ENCODE measurements at places on chromosomes 12 and 14.

- no peak for DNase-seq
Measured at GRCh38 chr14:90109858-90110257, 48.1 kb downstream of the KCNK13 start.

- DNase-seq: no peak
Measured at GRCh38 chr14:70567791-70568190, 32.7 kb downstream of the MED6 start.

DNA sequence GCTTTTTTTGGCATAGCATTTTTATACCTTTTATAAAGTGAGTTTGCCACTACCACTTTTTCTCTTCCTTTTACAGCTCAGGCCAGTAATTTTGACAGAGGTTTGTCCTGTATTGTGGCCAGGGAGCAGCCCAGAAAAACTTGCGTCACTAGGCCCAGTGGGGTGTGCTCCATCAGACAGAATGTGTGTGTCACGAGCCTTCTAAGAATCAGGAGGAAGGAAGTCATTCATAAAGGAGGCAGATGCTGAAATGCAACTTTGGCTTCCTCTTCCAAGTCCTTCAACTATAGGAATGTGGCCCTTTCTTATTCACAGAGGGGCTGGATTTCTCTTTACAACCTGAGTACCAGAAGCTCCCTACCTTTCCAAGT, 10.1 kb upstream of the RAB35 start:
- DNase-seq: no peak

DNA sequence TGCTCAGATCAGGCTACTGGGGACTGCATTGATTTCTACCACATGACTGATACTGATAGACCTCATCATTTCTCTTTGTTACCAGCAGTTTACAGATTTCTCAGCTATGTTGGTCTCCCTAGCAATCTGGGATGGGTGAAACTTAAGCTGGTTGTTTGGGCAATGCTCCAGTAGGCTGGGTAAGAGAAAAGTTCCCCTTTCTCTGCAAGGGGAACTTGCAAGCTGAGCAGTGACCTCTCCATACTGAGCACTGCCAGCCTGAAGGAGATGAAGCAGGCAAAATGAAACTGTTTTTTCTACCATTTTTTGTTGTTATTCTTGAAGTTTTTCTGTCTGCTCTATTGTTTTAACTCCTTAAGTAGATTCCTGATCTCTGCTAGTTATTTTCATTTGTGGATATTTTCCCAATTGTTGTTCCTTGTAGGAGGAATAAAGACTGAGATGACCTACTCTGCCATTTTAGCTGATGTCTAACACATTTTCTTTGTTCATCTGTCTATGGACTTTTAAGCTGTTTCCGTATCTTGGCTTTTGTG, 1.3 kb upstream of the OR4M1 start:
- no peak for DNase-seq

- DNase-seq: no peak
Measured at GRCh38 chr14:60273956-60274355, 24.9 kb downstream of the PPM1A start.

DNA sequence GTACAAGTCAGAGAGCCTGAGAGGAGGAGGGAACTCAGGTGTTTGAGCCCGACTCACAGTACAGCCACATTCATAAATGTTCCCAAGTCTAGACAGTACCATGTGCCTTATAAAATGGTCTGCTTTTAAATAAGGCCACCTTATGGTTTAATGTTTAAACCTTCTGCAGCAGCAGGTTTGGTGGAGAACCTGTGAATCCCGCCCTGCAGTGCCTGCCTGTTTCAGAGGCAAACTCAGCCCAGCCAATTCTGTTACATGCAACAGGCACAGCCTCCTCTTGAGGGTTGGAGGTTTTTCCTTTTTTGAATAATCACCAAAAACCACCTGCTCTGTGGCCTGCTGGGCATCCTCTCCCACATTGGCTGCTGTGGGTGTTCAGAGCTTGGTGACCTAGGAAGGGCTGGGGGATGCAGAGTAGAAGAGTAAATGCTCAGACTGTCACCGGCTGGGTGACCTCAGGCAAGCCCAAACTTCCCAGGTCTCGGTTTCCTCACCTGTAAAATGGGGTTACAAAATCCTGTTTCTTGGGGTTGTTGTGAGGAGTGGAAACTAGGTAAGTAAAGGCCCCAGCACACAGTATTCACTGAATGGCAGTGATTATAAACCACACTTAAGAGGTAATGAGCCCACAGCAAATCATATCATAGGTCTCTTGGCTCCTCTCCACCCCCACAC, 28.0 kb downstream of the NUAK1 start:
- no peak for DNase-seq

DNA sequence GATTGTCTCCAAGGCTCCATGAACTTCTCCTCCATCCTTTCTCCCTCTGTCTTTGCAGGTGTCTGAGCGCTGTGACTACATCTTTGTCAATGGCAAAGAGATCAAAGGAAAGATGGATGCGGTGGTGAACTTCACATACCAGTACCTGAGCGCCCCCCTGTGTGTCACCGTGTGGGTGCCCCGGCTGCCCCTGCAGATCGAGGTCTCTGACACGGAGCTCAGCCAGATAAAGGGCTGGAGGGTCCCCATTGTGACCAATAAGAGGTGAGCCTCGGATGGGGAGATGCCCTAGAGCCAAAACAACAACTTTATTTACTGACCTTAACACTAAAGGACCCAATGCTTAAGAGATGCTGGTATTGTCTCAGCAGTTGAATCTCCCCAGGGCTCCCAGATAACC, 130.0 kb downstream of the SLC15A4 start:
- no peak for DNase-seq

GRCh38 chr14:74441113-74441512, 15.1 kb upstream of the SYNDIG1L start:
- DNase-seq: no peak

DNA sequence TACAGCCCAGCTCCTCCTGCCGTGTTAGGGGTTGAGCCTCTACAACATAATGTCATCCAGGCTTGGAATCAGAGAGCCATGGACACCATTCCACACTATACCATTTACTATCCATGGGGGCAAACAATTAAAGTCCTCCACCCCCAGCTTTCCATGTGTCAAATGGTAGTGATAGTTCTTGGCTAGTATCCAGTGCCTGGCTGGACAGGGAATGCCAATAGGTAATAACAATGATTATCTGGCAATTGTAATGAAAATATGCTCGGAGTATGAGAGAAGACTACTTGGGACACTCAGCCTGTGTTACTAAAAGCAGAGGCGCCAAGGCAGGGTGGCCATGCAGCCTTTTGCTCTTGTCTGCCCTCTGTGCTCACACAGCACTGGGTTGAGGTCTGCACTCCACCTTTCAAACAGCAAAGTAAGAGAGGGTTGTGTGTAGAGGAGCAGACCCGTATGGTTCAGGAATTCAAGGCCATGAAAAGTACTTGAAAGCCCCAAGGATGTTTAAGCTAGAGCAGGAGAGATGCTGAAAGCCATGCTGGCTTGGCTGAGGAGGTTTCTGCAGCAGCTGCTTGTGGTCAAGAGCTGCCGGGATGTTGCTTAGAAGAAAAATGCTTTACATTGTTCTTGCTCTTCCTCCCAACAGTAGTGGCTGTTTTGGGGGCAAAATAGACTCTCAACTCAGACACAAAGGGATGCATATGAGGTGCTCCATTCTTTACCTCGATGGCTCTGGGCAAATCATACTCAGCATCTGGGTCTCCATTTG, 10.6 kb downstream of the SERPINA3 start:
- no peak for DNase-seq

- DNase-seq: no peak
Measured at GRCh38 chr12:92062539-92063493, 82.8 kb downstream of the BTG1 start.

DNA sequence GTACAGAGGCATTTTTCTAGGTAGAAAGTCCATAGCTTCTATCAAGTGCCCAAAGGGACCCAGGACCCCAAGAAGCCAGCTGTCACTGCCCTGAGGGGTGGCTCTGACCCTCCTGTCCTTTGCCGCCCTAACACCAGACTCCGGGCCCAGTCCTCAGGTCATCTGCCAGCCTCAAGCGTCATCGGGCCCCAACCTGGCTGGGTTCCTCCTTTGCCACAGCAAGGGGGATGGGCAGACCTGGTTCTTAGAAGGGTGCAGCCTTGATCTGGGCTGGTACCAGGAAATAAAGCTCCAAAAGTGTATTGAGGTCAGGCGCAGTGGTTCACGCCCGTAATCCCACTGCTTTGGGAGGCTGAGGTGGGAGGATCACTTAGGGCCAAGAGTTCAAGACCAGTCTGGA, 27.1 kb upstream of the FAM222A start:
- no peak for DNase-seq

DNA sequence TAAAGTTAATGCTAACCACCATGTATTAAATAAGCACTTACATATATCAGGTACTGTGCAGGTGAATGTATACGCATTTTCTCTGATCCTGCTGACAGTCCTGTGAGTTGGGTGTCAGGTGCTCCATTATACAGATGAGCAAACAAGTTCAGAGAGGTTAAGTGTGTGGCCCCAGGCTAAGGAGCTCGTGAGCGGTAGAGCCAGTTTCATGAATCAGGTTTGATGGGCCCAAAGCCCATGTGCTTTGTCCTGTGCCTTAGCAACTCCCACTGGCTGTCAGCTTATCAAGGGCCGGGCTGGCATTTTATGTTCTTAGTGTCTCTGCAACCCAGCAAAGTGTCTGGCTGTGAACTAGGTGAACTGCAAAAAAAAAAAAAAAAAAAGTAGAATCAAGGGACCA, 701.2 kb upstream of the TBX3 start:
- DNase-seq: no peak

DNA sequence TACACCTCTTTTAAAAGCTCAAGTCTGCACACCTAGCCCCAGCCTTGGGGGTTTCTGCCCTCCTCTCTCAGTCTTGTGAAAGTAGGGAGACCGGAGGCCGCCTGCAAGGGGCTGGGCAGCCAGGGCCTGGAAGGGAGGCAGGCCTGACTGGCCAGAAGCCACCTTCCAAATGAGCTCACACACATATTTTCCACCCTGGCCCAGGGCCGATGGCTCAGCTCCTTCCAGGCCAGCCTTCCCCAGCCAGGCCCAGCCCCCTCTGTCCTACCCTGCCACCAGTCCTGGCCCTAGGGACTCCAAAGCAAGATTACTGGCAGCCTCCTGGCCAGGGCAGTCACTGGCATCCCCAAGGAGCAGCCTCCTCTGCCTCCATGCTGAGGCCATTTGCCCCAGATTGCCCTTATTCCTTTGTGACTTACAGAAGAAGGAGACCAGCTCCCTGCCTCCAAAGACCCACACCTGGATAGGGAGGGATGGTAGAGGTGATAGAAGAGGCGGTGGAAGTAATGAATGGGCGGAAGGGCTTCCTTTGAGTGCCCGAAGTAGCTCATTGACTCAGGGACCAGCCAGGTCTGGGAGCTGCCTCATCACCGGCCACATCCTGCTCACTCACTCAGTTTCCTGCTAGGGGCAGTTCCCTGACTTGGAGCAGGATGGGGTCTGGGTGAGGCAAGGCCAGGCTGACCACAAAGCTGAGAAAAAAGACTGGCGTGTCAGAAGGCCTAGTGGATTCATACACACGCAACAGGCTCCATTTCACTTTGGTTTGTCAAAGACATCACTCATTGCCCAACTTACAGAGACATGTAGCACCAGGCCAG, 14.8 kb downstream of the MMP14 start:
- DNase-seq: peak; percentile 24

DNA sequence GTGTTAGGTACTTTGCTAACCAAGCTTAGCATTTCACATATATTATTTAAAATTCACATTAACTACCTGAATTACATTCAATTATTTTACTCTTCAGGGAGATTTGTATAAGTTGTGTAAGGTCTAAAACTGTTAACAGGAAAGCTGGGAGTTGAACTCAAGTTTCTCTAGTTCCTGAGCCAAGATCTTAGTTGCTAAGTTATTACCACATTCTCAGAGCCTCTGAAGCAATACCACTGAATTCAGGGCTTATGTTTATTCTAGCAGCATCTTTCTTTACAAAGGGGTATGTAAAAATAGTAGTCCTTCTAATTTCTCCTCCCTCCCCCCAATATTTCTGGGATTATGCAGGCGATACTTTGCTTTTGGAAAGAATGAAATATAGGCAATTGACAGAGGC, 786.8 kb downstream of the DIO2 start:
- no peak for DNase-seq

- no peak for DNase-seq
Measured at GRCh38 chr12:8011331-8011730, 21.2 kb upstream of the FOXJ2 start.

DNA sequence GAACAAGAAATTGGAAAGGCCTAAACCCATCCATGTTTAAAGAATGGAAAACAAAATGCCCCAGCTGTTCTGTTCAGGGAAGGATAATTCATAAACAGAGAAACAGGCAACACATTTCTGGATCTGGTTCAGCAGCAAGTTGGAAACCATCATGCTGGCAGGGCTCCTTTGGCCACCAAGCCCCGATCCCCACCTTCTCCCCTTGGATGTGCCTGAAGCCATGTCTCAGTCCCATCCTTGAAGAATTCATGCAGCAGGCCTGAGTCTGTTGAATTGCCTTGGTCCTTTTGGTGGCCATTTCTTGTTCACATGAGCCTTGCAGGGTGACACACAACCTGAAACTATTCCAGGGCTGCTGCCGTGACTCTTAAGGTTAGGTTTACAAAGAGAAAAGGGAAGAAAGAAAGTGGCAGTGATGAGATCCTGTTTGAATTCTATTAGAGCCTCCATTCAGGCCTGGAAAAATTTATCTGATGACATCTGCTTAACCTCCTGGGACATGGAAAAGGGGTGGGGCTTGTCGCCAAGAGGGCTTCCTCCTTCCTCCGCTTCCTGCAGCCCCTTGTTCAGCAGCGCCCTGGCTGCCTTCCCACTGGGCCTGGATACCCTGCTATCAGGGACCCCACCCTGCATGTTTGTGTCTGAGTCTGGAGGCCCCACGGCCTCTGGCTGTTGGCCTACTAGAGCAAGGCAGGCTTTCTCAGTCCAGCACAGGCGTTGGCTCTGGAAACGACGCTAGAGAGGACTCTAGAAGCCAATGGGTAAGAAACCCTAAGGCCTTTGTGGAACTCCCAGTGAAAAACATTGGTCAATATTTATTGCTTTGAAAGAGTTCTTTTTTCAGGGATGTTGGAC, 341.9 kb downstream of the C12orf75 start:
- no peak for DNase-seq
